ENCODE measurements at places on chromosomes 5 and 9.

DNA sequence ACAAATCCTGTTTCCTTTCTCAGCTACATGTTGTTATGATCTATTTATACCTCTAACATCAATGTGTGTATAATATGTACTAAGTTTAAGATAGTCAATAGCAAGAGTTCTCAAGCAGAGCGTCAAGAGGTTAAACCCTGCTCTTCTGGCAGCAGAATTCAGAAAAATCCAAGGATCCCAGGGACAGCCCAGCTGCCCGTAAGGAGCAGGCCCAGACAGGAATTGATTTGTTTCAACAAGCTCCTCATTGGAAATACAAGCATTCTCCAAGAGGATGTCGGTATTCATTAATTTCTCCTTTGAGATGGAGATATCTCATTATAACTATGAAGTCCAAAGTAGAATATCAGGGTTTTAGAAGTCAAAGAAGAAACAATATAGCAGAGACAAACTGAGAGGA, 14.9 kb downstream of the EFNA5 start:
- DNase-seq = no peak

- DNase-seq = peak; percentile 22
Measured at GRCh38 chr9:112925058-112925641, 34.5 kb upstream of the SLC46A2 start.

GRCh38 chr9:124403246-124403645, 12.0 kb downstream of the PSMB7 start:
- DNase-seq = no peak

DNA sequence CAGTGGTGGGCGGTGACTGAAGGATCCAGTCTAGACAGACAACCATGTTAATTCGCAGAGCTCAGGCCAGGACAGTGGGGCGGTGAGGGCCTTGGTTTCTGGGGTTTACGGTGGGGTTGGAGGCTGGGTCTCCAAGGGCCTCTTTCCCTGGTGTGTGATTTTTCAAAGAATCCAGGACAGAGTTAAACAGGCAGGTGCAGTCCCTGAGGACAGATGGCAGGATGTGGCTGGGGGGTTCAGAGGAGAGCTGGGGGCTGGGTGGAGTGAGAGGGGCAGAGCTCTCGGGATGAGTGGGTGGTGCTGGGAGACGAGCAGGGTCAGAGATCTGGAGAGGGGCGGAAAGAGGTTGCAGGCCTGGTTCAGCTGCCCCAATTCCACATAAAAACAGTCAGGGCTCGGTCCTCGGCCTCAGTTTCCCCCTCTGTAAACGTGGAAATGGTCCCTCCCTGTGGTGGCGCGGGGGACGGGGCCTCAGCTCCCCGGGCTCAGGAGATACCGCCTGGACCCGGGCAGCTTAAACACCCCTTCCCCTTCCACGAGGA, 145.9 kb downstream of the GAPVD1 start:
- DNase-seq = no peak

DNA sequence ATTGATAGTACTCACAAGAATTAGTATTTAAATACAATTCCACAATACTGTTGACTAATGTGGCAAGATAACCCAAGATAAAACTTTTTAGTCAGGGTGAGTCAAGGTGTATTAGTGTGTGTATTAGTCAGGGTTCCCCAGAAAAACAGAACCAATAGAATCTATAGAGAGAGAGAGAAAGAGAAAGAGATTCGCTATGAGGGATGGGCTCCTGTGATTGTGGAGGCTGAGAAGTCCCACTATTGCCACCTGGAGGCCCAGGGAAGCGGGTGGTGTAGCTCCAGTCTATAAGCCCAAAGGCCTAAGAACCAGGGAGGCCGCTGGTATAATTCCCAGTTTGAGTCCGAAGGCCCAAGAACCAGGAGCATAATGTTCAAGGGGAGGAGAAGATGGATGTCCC, 10.0 kb upstream of the SHISAL2B start:
- no peak for DNase-seq

GRCh38 chr9:68961587-68961986, 52.3 kb downstream of the PRKACG start:
- no peak for DNase-seq

- DNase-seq = no peak
Measured at GRCh38 chr9:94926431-94926800, 199.9 kb downstream of the AOPEP start.

DNA sequence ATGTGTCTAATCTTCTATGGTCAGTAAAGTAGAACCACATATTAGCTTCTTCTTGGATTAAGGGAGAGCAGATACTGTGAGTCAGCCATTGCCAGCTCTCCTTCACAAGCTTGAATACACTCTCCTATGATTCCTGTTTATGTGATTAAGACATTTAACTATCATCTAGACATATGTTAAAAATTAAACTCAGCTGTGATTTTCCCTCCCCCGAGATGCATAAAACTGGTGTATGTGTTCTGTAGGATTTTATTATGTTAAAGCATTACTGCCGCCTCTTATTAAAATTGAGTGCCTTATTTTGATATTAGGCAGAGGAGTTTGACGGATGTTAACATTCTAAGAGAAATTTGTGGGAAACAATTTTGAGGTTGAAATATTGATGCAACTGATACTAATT, 114.6 kb downstream of the ACTBL2 start:
- DNase-seq = no peak

- DNase-seq = no peak
Measured at GRCh38 chr5:3600106-3601060, 4.8 kb downstream of the IRX1 start.

DNA sequence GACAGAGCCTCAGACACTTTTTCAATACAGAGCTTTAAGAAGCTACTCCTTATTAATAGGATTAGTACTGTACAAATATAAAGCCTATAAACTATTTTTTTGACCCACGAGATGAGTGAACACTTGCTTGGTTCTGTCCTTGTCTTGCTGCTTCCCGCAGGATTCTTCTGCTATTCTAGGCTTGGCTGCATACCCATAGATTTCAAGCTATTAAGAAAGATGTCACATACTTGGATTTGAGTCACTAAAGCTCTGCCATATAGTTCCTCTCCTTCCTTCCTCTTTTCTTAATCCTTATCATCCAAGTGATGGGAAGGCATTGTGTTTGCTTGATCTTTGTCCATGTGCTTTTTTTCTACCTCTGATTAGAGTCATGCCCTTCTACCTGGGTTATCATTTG, 361.2 kb upstream of the TRPC7 start:
- DNase-seq = no peak

DNA sequence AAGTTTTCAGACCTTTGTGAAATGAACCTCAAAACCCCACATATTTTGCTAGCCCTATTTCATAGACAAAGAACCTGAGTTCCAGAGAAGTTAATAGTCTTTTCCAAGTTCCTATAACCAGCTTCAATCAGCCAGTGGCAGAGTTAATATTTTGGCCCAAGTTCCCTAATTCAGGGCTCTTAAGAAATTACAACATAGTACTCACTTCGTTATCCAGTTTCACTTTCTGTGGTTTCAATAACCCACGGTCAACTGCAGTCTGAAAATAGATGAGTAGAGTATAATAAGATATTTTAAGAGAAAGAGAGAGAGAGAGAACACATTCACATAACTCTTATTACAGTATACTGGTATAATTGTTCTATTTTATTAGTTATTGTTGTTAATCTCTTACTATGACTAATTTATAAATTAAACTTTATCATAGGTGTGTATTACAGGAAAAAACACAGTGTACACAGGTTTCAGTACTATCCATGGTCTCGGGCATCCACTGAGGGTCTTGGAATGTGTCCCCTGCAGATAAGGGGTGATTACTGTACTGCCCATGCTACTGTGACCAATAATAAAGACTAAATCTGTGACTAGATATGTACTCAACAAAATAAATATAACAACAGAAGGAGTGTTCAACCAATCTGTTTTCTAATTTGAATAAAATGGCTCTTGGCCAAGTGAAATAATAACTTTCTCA, 9.3 kb upstream of the MYOT start:
- no peak for DNase-seq

DNA sequence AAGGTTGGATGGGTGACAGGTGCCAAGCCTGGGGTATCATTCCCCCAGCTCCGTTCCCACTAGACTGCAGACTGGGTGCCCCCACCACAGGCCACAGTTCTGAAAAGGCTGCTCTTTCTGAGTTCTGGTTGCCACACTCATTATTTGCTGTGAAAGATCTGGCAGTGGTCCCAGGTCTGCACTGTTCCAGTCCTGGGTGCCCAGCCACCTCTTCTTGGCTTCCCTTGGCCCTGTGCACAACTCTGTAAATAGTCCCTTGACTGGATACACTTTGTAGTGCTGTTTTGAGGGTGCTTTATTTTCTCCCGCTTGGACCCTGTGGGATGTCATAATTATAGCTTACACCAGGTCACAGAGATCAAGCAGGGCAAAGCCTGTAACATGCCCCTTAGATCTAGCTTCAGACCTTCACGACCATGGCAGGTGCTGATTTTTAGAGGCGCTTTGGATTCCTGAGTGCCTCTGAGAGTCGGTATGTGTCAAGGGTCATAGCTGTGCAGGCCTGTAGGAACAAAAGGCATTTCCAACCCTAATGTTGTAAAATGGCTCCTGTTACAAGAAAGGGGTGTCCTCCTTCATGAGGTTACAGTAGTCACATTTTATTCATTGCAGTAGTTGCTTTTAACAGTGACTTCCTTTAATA, 344.9 kb downstream of the ICE1 start:
- no peak for DNase-seq

GRCh38 chr5:37792975-37793631, 46.7 kb downstream of the GDNF start:
- peak; percentile 87 for DNase-seq

- no peak for DNase-seq
Measured at GRCh38 chr5:147466360-147466980, 43.4 kb downstream of the DPYSL3 start.

- DNase-seq = no peak
Measured at GRCh38 chr9:20550326-20550725, 72.0 kb downstream of the MLLT3 start.

- no peak for DNase-seq
Measured at GRCh38 chr5:87393331-87393730, 19.4 kb downstream of the CCNH start.

DNA sequence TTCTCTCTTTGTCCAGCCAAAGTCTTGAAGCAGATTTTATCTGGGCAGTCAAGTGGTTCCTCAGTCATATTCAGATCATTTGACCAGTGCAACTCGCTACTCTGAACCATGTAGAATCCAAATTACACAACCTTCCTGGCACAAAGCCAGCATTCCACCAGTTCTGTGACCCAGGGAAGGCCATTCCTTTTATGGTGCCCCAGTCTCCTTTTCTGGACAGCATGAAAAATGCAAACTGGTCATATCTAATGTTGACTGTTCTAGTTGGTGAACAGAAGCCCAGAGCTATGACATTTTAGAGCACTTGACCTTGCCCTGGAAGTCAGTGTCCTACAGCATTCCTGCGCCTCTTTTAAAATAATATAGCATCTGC, 364.6 kb downstream of the BRINP1 start:
- DNase-seq = peak; percentile 97

DNA sequence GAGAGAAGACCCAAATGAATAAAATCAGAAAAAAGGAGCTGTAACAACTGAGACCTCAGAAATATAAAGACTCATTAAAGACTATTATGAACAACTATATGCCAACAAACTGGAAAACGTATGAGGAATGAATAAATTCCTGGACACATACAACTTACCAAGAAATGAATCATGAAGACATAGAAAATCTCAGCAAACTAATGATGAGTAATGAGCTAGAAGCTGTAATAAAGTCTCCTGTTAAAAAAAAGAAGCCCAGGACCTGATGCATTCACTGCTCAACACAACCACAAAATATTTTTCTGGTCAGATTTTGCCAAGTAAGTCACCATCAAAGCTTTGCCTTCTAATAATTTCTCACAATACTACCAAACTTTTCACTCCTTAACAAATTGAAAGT, 666.7 kb downstream of the LRRC70 start:
- DNase-seq = no peak

GRCh38 chr5:88674356-88675167, 208.4 kb downstream of the MEF2C start:
- no peak for DNase-seq

DNA sequence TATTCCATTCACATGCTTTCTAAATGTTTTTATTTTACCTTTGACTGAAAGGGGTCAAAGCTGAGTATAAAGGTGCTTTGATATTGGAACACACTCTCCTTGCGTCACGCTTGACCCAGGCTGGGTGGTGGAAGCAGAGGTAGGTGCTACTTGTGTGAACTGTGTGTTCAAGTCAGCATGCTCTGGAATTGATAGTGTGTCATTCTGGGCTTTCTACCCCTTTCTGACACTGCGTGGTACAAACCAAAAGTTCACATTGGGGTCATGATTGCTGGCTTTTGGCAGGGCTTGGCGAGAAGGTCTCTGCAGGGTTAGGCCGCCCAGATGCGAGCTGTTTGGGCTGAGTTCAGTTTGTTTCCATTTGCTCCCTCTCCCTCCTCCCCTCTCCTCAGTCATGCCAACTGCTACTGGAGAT, 131.8 kb downstream of the ADAMTSL1 start:
- DNase-seq = no peak

GRCh38 chr5:26329562-26330189, 708.7 kb downstream of the CDH9 start:
- no peak for DNase-seq

DNA sequence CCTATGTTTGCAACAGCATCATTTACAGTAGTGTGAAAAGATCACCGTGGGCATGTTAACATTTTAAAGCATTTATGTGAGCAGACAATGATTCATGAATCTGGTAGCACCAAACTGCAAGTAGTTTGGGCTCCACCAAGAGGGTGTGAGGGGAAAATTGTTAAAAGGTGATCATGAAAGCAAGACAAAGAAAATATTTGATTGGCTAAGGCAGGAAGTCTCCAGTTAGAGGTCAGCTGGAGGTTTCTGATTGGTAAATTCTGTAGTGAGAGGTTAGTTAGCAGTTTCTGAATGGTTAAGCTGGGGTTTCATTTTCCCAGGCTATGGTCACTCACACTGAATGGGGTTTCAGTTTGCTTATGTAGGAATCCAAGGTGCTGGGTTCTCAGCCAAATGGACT, 13.5 kb upstream of the DRD1 start:
- no peak for DNase-seq

DNA sequence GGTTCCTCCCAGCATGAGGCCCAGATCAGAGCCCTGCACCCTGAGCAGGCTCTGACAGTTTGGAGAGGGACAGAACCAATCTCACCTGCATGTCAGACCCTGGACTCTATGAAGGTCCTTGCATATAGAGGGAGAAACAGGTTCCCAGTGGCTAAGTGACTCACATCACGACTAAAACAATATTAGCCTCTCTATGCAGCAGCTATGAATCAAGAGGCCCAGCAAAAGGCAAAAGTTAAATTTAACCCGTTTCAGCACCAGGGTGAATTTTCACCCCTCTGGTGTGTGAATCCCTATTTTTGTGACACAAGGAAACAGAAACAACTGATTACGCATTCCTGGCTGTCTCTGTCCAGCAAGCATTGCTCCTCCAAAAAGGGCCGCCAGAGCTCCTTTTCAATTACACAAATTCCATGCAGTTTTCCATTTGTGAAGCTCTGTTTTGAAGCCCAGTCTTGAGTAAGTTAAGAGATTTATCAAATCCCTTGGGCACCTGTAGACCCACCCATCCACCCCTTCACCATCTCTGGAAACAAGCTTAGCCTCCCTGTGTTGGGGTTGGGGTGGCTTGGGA, 136.6 kb downstream of the GABBR2 start:
- no peak for DNase-seq

GRCh38 chr5:31730139-31730538, 91.2 kb downstream of the PDZD2 start:
- no peak for DNase-seq

- DNase-seq = no peak
Measured at GRCh38 chr5:11596185-11596584, 308.1 kb downstream of the CTNND2 start.

GRCh38 chr9:95731876-95732275, 143.6 kb upstream of the ERCC6L2 start:
- no peak for DNase-seq
